BJ (cell line): ENCODE measurements at places on chromosomes 16 and 17.

GRCh38 chr17:74513987-74514631 is 17.2 kb downstream of the CD300LB start:
- no peak for DNase-seq

- no peak for DNase-seq
These were observed 18.5 kb downstream of the MAPK8IP3 start for GRCh38 chr16:1724491-1724890.

DNA sequence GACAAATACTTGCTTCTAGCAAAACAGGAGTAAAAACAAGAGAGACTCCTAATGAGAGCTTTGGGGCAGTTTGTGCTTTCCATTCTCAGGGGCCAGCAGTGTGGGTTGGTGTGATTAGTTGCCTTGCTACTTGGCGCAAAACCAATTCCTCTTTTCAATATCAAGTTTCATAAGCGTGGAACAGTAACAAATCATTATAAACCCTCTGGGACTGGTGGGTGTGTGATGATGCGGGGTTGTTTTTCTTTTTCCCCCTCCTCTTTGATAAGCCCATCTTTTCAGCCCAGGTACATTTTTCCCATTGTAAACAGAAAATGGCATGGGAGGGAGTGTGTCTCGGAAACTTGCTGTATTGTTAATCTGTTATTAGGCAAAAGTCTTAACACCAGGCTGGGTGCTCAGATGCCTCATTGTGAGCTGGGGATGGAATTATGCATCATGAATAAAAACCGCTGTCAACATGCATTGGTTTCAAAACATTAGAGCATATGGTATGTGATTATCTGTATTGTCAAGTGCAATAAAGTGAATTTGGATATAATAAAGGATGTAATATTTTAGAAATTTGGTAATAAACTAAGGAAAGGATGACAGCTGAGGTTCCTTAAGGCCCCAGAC is 166.4 kb downstream of the CCDC182 start:
- no peak for DNase-seq

DNA sequence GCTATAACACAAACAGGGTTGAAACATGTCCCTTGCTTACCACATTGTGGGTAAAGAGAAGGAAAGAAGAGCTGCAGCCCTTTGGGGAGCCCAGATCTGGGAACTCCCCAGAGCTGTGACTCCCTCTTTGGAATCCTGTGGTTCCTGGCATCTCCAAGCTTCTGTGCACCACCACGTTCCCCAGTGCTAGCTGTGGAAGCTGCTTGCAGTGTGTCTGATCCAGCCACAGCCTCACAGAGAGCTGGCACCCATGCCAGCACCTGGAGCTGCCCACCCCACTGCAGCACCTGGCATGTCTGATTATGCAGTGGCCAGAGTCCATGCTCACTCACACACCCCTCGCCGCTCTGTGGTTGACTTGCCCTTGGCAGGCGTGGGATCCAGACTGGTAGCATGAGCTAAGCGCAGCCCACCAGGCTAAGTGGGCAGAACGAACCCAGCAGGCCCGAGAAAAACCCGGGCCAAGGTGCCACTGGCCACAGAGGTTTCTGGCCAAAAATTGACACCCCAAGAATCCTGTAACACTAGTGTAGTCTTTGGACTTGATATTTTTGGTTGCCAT is 252.6 kb upstream of the KCNJ16 start:
- DNase-seq = no peak

- no peak for DNase-seq
These were observed 28.7 kb downstream of the ACSF3 start for GRCh38 chr16:89122322-89122851.

GRCh38 chr17:78101112-78101511 is 27.4 kb downstream of the TMC6 start:
- no peak for DNase-seq

DNA sequence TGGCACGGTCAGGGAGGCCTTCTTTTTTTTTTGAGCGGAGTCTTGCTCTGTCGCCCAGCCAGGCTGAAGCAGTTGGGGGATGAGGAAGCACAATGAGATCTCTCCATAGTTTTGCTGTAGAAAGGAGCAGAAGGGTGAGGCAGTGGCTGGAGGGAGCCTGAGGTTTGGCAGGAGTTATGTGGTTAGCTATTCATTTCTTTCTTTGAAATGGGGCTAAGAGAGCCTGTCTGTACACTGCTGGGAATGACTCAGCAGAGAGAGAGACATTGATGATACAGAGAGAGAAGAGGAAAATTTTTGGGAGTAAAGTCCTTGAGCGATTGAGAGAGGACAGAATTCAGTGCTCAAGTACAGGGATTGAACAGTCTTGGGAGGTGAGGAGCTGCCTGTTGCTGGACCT is 22.1 kb downstream of the NOS2 start:
- DNase-seq = no peak

DNA sequence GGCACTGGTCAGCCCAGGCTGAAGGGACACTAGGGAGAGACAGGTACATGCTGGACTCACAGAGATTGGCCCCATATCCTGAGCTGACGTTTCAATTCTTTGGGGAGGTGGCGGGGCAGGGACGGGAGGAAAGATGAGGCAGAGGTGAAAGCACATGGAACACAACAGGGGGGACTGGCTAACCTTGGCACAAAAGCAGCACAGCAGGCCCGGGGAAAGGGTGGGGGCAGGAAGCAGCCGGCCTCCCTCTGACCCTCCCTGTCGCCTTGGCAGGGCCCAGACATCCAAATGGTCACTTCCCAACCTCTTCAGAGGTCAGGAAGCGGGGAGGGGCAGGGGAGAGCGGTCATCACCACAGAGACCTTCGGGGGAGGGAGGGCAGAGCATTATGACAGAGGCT is 6.6 kb downstream of the VAT1 start:
- no peak for DNase-seq

- no peak for DNase-seq
These were observed 114.0 kb downstream of the ZNF778 start for GRCh38 chr16:89331371-89332109.
